ENCODE measurements at places on chromosomes 7 and 10. TPM values are rescaled to one million over a fixed set of nuclear protein-coding genes. Genes with fewer than 3 reads are reported as not detected.

DNA sequence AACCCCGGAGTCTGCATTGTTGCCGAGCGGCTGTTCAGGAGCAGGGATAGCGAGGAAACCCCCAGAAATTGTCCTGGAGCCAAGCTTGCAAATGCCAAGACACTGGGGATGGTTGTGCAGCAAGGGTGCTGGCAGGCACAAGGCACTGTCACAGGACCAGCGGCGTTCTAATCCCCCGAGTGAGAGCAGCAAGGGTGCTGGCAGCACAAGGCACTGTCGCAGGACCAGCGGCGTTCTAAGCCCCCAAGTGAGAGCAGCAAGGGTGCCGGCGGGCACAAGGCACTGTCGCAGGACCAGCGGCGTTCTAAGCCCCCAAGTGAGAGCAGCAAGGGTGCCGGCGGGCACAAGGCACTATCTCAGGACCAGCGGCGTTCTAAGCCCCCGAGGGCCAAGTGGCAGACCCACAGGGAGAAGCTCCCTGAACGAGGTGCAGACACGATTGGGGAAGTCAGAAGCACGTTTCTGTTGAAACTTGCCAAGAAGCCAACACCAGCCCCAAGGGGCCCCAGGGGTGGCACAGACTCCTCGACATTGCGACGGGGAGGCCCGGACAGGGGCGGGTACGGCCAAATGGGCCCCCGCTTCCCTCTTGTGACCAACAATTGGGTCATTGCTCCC, 40.4 kb upstream of the INPP5A start:
- no peaks in the 10 kb centered on the region for H3K36me3 ChIP-seq
- no peak for DNase-seq
- no peaks in the 10 kb centered on the region for H3K4me1 ChIP-seq
- peaks cover 26% of the 10 kb centered on the region for H3K27me3 ChIP-seq

DNA sequence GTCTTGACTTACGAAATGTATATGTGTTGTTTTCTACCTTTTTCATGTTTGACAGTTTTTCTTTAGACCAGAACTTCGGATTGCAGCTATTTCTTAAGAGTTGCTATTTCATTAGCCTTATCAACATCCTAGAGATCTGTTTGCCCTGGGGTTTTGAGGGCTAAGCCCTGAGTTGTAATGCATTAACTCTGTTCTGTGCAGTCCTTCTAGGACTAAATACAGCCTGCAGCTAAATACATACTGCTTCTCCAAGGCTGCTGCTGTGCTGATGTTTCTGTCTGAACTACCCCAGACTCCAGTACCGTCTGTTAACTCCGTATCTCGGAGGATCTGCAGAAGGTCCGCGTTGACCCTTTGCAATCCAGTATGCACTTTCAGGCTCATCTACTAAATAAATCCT, 26.5 kb downstream of the KIAA1217 start:
- DNase-seq: no peak
- no peaks in the 10 kb centered on the region for H3K36me3 ChIP-seq

- peak overlapping the region; percentile 57 for H3K27ac ChIP-seq
- peaks cover 25% of the 10 kb centered on the region for H3K4me1 ChIP-seq
- DNase-seq: peak; percentile 90
- no peaks in the 10 kb centered on the region for H3K27me3 ChIP-seq
- H3K4me3 ChIP-seq: no peak overlapping the region
Observed at GRCh38 chr10:110916554-110917346, 2.2 kb downstream of the BBIP1 start.

- H3K4me3 ChIP-seq: no peak overlapping the region
- no peak overlapping the region for H3K27ac ChIP-seq
- H3K36me3 ChIP-seq: peaks cover 9% of the 10 kb centered on the region
- no peaks in the 10 kb centered on the region for H3K4me1 ChIP-seq
Observed at GRCh38 chr7:28815369-28815927, 142.7 kb downstream of the TRIL start.

DNA sequence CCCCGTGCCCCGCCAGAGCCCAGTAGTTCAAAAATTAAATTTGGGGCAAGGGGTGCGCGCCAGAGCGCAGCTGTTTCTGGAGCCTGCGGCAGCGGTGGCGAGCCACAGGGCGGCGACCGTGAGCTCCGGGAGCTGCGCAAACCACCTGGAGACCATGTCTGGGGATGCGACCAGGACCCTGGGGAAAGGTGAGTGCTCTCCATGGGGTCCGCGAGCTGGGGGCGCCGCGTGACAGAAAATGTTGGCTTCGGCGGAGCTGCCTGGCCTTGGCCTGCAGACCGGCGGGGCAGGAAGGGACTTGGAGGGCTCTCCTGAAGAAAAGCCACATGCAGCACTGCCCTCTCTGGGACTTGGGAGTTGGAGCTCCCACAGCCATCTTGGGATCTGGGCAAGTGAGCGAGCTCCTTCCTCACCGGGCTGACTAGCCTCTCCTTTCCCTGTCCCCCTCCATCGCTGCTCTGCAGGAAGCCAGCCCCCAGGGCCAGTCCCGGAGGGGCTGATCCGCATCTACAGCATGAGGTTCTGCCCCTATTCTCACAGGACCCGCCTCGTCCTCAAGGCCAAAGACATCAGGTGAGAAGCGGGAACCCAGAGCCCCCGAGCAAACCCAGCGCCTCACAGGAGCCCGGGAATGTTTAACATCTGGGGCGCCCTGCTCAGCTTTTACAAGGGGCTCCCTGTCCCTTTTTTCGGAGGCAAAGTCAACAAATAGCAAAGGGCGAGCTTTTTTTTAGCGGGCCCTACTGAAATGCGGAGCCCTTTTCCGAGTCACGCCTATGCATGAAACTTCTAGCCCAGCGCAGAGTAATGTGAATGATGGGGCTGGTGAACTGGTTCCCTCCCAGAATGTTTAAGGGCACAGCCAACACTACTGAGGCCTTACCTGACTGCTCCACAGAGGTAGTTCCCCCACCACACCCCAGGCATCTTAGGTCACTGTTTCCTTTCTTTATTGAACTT, 6.1 kb downstream of the GSTO2 start:
- H3K4me3 ChIP-seq: no peak overlapping the region
- H3K27me3 ChIP-seq: no peaks in the 10 kb centered on the region
- H3K36me3 ChIP-seq: no peaks in the 10 kb centered on the region

GRCh38 chr7:116037401-116037800, 6.8 kb upstream of the TFEC start:
- H3K27ac ChIP-seq: no peak overlapping the region
- no peaks in the 10 kb centered on the region for H3K27me3 ChIP-seq
- H3K4me3 ChIP-seq: no peak overlapping the region
- no peaks in the 10 kb centered on the region for H3K36me3 ChIP-seq
- DNase-seq: no peak

DNA sequence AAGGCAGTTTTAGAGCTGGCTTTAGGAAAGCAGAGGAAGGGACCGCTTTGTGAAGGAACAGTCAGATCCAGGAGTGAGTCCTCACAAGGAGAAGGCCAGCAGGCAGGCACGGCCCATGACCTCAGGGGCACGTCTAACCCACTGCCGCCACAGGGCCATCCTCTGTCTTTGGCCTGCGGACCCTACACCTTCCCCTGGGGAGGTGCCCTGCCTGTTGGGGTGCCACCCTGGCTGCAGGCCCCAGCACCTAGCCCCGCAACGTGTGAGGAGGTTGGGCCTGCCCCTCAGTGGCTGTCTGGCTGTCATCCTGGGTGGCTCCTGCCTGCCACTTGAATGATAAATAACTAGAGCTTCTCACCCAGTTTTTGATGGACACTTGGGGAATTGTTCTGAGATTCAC, 31.0 kb upstream of the TRIM8 start:
- no peak overlapping the region for H3K27ac ChIP-seq
- peaks cover 21% of the 10 kb centered on the region for H3K4me1 ChIP-seq
- H3K27me3 ChIP-seq: no peaks in the 10 kb centered on the region
- no peak for DNase-seq

- H3K27ac ChIP-seq: no peak overlapping the region
- H3K27me3 ChIP-seq: no peaks in the 10 kb centered on the region
- DNase-seq: no peak
- H3K4me3 ChIP-seq: no peak overlapping the region
- H3K36me3 ChIP-seq: no peaks in the 10 kb centered on the region
- H3K4me1 ChIP-seq: no peaks in the 10 kb centered on the region
Observed at GRCh38 chr7:136509466-136509865, 359.0 kb upstream of the CHRM2 start.

DNA sequence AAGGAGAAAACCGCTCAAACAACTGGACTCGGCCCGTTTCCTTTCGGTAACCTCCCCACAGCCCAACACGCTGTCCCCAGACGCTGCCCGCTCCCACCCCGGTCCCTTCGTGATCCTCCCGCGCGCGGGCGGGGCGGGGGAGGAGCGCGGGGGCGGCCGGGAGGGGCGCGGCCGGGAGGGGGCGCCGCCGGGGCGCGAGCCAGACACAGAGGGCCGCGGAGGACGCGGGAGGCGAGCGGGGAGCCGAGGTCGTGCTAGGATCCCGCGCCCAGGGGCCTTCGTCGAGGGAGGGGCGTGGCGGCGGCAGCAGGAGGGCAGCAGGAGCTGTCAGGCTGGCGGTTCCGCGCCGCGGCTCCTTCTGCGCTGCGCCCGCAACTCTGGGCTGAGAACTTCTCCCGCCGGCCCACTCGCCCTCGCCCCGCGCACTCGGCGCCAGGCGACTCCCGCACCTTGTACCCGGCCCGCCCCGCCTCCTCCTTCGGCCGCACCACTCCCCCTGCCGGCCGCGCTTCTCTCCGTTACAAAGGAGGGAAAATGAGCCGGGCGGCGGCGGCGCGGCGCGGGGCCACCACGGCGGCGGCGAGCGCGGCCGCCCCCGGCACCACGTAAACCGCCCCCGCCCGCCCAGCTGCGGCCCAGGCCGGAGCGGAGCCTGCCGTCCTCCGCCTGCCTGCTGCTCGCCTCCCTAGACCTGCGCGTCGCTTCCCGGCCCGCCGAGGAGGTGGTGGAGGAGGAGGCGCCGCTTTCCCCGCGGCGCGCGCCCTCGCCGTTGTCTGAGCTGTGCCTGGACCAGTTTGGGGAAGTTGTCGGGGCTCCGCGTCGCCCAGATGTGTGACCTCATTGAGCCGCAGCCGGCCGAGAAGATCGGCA, at the start of gene CDK14:
TSS of gene CDK14 (plus strand) at position 521 of the 870 bp plus-strand sequence. CDS start at position 828, 307 bp downstream.
- H3K27me3 ChIP-seq: no peaks in the 10 kb centered on the region
- DNase-seq: peak; percentile 49
- H3K36me3 ChIP-seq: no peaks in the 10 kb centered on the region
- H3K4me3 ChIP-seq: peak within 1 kb of the TSS; percentile 92
- H3K27ac ChIP-seq: peak within 1 kb of the TSS; percentile 81

- DNase-seq: no peak
- H3K27me3 ChIP-seq: no peaks in the 10 kb centered on the region
Observed at GRCh38 chr10:76982671-76983070, 654.9 kb downstream of the KCNMA1 start.

GRCh38 chr7:25982684-25983083, 169.3 kb upstream of the NFE2L3 start:
- DNase-seq: no peak
- H3K36me3 ChIP-seq: no peaks in the 10 kb centered on the region
- H3K4me1 ChIP-seq: no peaks in the 10 kb centered on the region
- H3K4me3 ChIP-seq: no peak overlapping the region
- H3K27me3 ChIP-seq: no peaks in the 10 kb centered on the region

DNA sequence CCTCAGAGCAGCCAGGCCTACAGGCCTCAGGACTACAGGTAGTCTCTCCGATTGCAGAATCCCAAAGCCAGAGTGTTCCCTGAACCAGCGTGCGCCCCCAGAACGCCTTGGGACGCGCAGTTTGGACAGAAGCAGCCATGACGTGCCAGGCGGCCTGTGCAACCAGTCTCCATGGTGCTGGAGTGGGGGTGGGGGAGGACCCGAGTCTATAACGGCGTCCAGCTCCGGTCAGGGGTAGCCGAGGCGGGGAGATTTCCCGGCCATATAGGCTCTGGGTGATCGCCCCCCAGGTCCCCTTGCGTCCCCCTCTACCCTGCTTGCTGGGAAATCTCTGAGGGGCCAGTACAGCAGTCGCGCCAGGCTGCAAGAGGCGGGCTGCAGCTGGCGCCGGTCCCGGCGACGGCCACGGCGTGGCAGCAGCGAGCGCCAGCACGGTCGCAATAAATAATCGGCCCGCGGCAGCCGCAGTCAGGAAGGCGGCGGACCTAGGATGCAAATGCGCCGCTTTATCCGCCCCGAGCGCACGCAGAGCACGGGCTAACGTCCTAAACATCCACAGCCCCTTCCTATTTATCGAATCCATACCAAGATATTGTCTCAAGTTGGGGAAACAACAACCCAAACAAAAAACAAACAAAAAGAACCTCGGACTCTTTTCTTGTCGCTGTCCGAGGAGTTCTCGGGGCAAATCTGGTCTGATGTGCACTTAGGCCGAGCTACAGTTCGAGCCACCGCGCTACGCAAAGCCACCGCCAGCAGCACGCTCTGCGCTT, 1.6 kb downstream of the HOXA3 start:
- H3K4me1 ChIP-seq: peaks cover 9% of the 10 kb centered on the region

- peaks cover 41% of the 10 kb centered on the region for H3K4me1 ChIP-seq
- no peaks in the 10 kb centered on the region for H3K36me3 ChIP-seq
- no peak overlapping the region for H3K27ac ChIP-seq
- H3K27me3 ChIP-seq: no peaks in the 10 kb centered on the region
- H3K4me3 ChIP-seq: no peak overlapping the region
- DNase-seq: peak; percentile 66
Observed at GRCh38 chr10:22615819-22616499, 98.4 kb downstream of the PIP4K2A start.

DNA sequence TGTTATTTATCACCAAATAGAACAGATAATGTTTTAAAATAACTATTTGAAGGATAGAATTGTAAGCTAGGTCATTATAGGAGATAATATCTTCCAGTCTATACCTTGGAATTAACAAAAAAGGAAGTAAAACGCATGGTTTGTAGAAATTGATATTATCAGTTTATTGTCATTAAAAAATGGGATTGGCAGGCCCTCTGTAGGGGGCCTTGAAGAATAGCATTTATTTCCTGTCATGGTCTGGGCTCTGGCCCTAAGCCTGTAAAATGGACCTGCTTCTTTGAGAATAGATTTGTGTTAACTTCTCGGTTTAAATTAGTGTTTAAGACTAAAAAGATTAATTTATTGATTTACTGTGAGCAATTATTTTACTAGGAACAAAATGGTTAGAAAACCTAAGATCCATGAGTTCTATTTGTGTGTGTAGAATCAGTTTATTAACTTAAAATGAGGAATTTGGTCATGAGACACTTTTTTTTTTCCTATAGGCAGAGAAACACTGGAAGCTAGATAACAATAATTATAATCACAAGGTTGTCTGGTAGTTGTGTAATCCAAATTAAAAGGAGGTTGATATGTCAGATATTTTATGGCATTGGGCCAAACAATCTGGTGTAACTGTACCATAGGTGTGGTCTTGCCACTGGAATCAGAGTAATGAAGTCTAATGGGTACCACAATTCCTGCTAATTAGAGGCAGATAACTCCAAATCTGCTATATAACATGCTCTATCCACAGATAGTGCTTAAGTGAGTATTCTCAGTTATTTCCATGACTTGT, 197.4 kb upstream of the FOXP2 start:
- H3K27ac ChIP-seq: no peak overlapping the region
- no peaks in the 10 kb centered on the region for H3K4me1 ChIP-seq
- H3K36me3 ChIP-seq: no peaks in the 10 kb centered on the region

SLC26A5 gene
- not detected for total RNA-seq

EVX1 gene
- total RNA-seq: not detected

AZGP1 gene
- not detected for total RNA-seq

FANK1 gene
- 9.7 TPM for total RNA-seq

GIMAP1 gene
- total RNA-seq: not detected

VIPR2 gene
- 0.43 TPM for total RNA-seq

EGR2 gene
- total RNA-seq: 12.1 TPM

BET1 gene
- 38.0 TPM for total RNA-seq

C1GALT1 gene
- total RNA-seq: 38.6 TPM

GNAT3 gene
- not detected for total RNA-seq

Measured in astrocyte (in vitro differentiated cells and primary cell).